ENCODE measurements at places on chromosomes 6 and 20.

DNA sequence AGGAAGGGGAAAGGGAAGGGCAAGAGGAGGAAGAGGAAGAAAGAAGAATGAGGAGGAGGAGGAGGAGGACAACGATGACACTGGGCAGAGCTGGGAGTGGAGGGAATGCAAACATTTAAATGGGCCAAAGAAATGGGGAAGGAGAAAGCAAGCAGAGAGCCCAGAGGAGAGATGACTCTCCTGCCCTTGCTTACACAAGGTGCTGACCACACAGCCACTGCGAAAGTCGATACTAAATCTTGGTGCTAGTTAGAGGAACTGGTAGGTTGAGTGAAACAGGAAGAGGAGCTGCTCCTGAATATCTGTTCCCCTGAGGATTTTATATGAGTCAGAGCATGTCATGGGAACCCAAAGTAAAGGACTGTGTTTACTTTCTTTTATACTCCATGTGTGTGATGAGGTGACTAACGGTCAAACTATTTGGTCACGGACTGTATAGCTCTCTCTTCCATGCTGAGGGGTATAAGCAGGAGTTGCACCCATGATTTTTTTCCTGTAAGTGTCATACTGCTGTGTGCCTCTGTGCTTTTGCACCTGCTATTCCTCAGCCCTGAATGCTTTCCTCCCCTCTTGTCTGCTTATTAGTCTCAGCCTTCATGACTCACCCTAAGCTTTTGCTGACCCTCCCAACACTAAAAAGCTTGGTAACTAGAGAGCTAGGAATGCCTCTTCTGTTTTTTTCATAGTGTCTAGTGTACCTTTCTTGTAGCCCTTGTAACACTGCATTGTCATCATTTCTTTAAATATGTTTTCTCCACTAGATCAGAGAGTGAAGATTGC lies 9.5 kb upstream of the PAQR8 start:
- no peak for DNase-seq

- DNase-seq = no peak
These were observed 28.4 kb downstream of the COL19A1 start for GRCh38 chr6:69894578-69895347.

DNA sequence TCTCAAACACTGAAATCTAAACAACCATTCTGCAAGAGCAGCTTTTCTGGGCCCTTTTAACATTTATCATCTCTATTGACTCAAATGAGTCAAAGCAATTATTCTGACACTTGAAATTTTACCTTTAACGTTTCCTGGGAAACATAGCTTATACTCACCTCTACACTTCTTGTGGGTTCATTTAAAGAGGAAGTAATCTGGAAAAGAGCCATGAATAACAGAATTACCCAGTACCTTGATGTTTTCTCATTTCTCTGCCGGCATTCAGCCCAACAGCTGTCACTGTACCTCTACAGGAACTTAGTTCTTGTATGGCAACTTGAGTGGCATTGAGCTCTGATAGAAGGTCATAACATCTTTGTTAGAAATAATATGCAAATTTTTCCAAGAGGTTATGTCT lies 272.2 kb downstream of the KCNQ5 start:
- no peak for DNase-seq

GRCh38 chr6:70672549-70672948 lies 4.9 kb downstream of the SMAP1 start:
- DNase-seq = no peak

- DNase-seq = no peak
These were observed 44.4 kb downstream of the RNF144B start for GRCh38 chr6:18431581-18431980.

DNA sequence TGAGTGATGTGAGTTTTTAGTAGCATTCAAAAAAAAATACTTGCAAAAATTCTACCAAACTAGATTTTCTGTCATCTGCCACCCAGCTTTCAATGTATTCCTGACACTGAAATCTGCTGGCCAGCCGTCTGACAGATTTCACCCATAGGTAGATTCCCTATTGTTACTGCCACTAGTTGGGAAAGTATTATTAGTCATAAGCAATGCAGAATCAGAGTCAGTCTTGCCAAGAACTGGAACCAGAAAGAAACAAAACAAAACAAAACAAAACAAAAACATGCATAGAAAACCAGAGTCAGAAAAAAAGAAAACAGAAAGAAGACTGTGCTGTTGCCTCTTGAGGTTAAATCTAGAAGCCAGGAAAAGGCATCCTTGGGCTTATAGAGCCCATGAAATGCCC lies 293.1 kb upstream of the KCNQ5 start:
- no peak for DNase-seq

GRCh38 chr20:62449951-62450691 lies 22.8 kb upstream of the RBBP8NL start:
- DNase-seq = no peak

DNA sequence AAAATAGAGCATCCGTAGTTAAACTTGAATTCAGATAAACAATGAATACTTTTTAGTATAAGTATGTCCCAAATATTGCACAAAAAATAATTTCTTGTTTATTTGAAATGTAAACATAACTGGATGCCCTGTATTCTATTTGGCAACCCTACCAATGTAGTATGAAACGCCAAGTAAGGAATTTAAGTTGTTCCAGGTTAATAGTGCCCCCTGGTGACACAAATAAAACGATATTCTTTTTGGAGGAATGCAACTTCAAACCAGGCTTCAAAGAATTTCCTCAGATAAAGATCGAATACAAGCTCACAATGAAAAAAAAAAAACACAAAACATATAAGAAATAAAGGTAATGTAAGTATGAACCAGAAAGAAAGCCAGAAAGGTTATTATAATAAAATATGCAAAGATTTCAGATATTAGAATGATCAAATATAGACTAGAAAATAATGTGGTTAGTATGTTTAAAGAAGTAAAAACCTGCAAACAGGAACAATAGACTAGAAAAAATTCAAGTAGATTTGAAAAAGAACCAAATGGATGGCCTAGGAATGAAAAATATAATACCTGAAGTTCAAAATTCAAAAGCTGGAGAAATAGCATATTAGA lies 18.4 kb upstream of the AKAP7 start:
- DNase-seq = no peak

- no peak for DNase-seq
These were observed 22.4 kb downstream of the DLL1 start for GRCh38 chr6:170268216-170269129.

DNA sequence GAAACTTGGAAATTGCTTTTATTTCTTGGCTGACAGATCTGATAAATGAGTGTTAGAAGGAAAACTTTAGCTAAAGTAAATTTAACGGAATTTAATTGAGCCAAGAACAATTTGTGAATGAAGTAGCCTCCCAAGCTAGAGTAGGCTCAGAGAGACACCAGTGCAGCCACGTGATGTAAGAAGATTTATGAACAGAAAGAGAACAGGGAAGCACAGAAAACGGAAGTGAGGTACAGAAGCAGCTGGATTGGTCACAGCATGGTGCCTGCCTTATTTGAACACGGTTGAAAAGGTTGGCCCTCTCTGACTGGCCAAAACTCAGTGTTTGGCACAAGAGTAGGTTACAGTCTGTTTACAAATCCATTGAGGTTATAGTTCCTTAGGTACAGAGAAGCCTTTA lies 29.5 kb upstream of the IFNGR1 start:
- no peak for DNase-seq

DNA sequence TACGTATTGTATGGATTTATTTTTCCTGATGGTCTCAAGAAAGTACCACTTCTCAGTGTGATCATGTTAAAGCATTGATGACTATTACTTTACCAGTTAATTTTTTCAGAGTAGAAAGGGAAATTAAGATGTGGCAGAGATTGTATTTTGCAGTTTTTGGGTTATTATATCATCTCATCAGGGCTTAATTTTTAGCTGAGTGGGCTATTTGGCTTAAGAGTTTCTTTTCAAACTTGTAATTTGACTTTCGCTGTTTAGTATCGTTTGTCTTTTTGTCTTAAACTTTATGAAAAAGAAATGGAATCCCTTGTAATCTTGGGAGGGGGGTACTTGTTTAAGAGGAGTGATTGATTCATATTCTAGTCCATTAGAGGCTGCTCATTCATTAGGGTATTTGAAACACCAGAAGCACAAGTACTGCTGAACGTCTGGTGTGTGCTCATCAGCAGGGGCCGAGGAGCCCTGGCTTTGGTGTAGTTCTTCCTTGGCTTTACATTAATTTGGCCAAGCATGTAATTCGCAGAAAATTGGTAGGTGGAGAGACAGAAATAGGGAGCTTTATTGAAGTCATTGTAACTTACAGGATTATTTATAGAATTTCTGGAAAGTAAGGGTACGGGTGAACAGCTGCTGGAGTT lies 112.4 kb downstream of the TIAM2 start:
- no peak for DNase-seq

DNA sequence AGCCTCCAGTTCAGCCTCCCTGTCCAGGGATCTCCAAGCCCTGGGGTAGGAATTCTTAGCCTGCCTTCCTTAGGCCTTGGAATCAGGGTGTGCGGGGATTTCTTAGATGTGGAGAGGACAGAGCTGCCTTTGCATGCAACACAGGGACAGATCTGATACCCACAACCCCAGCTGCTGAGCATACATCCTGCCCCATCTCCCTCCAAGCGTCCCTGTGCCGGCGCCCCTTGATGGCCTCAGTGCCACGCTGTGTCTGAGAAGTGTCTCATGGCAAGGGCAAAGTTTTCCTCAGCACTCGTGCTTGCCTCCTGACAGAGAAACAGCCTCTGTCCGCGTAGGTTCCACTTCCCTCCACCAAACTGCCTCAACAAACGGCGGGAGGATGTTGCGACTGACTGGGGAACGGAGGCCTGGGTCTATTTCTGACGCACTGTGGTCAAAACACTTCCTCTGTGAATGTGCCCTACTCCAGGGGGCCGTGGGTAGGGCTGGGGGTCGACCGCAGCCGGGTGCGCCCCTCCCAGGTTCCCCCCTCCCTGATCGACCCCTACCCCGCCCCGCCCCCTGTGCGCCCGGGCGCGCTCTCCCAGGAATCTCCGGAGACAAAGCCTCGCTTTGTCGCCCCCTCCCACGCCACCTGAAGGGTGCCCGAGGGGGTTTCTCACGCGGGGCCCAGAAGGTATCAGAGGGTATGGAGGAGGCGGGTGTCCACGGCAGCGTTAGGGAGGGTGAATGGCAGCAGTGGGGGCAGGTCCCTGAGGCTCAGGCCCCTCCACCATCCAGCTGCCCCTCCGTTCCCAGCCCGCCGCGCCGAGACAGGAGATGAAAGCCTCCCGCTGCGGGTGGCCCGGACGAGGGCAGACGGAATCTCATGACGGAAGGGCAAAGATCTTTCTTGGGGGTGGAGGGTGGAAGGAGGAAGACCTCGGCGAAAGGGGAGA lies 806 bp downstream of the MICAL1 start:
- DNase-seq = peak; percentile 68

GRCh38 chr20:34473262-34473883 lies 42.8 kb upstream of the DYNLRB1 start:
- DNase-seq = peak; percentile 22

DNA sequence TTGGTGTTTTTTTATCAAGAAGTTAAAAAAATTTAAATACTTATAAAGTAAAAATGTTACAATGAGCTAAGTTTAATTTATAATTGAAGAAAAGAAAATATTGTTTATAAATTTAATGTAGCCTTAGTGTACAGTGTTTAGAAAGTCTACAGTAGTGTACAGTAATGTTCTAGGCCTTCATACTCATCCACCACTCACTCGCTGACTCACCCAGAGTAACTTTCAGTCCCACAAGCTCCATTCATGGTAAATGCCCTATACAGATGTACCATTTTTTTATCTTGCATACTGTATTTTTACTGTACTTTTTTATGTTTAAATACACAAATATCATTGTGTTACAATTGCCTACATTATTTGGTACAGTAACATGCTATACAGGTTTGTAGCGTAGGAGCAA lies 26.0 kb downstream of the HTR1E start:
- DNase-seq = no peak
